Stimulated activated CD4-positive, alpha-beta T cell treated with anti-CD3 and anti-CD28 coated beads, Interleukin-2, amount 100 ng/mL, for 48 hours (primary cell): ENCODE measurements at places on chromosomes 16 and 17.

- DNase-seq = no peak
These were observed 2.2 kb upstream of the TOX3 start for GRCh38 chr16:52549011-52549692.

DNA sequence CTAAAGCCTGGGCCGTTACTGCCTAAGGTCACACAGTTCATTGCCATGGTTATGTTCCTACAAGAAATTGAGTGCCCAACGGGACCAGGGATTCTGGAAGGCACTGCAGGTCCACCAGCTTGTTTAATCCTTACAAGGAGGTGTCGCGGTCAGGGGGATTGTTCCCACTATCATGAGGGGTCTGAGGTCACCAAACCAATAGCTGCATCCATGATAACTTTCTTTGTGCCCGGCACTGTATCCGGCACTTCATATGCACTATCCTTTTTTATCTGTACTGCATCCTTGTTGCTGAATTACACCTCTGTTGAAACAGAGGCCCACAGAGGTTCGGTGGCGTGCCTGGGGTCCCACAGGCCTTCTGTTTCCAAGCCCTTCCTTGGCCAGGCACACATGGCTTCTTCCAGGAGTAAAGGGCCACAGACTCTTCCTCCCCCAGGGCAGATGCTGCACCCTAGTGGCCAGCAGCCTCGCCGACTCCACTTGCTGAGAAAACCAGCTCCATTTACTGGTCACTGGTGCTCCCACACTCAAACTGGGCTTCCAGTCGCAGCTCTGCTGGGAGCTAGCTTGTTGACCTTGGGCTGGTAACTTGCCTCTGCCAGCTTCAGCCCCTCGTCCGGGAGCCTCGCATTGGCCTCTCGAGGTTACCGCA lies 82.0 kb upstream of the PLCG2 start:
- peak; percentile 36 for DNase-seq

- DNase-seq = no peak
These were observed 46.3 kb upstream of the DHX40 start for GRCh38 chr17:59519132-59519531.

DNA sequence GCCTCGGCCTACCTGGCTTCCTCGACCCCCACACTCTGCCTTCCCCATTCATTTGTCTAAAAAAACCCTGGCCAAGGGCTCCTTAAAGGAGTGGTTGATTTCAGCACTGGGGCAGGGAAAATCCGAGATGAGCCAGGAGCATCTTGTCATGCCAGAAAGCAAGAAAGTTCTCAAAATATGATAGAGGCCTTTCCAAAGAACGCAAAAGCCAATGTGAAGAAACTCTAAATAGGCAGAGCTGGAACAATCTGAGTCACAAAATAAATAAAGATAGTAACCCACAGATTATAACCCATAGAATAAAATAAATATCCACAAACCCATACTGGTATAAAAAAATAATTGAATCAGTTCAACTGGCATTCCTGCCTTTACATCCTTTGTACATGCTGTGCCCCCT lies 192.3 kb upstream of the SALL1 start:
- DNase-seq = no peak

- DNase-seq = no peak
These were observed 36.7 kb upstream of the PIK3R6 start for GRCh38 chr17:8904201-8904600.

DNA sequence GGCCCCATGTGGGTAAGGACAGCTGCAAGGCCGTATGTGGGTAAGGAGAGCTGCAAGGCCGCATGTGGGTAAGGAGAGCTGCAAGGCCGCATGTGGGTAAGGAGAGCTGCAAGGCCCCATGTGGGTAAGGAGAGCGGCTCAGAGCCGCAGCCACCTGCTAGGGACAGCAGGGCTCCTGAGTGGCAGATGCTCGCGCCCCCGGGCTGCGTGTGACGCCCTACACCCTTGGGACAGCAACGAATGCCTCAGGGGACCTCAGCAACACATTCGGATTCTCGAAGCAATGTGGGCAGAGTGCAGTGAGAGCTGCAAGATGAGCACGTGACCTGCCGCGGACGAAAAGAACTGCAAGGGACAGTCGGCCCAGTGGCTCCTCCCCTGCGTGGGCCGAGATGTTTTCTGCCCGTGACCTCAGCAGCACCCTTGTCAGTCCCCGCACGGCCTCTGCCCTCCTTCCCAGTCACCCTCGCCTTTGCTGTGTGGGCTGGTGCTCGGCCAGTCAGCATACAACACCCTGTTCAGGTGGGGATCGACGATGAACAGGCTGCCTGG lies 9.6 kb upstream of the SLC38A8 start:
- no peak for DNase-seq

GRCh38 chr17:9944704-9945103 lies 39.6 kb upstream of the RCVRN start:
- DNase-seq = no peak

DNA sequence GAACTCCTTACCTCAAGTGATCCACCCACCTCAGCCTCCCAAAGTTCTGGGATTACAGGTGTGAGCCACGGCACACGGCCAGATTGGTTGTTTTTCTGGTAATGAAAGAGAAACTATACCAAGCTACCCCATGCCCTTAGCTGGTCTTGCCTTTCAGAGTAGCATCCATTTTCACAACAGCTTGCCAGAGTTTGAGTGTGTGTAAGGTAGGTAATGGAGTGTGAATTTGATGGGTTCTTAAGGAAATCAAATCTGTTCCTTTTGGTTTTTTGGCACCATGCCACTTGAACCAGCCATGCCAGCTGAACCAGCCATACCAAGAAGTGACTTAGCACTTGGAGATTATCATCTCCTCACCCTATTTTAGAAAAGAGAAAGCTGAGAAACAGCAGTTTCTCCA lies 5.1 kb downstream of the CALCOCO2 start:
- DNase-seq = no peak

GRCh38 chr16:24070851-24071250 lies 185.3 kb upstream of the CACNG3 start:
- peak; percentile 18 for DNase-seq

DNA sequence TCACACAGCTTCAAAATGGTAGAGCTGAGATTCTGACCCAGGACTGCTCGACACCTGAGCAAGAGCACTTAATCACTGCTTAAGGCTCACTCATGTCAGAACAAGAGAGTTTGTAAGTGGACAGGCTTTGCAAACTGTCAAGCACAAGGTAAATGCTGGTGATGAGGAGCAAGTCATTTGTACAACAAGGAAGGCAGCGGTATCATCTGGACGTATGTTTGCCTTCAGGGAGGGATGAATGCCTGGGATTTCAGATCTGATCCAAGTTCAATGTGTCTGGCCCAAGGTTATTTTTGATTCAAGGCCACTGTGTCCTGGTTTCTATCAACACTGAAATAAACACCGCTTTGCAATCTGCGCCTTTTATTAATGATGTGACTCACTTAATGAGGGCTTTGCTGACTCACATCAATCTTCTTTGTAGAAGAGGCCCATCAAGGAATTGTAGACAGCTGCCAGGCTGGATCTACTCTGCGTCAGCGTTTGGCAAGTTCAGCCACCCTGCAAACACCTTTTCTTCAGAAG lies 174.4 kb upstream of the HS3ST3A1 start:
- DNase-seq = no peak

DNA sequence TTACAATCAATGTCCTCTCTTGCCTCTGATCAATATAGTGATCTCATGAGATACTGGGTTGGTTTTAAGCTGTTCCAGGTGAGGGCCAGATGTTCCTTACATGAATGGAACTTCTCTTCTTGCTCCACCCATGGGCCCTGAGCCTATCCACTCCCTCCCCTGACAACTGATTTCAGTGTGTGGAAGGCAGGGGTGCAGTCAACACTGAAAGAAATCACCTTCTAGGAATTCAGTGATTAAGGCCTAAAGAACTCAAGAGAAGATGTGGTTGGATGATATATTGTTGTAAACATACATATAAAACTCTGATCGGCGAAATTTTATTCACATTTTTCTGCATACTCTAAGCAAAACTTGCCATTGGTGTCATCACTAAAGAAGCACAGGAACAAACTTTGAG lies 6.7 kb upstream of the GOSR2 start:
- DNase-seq = no peak

DNA sequence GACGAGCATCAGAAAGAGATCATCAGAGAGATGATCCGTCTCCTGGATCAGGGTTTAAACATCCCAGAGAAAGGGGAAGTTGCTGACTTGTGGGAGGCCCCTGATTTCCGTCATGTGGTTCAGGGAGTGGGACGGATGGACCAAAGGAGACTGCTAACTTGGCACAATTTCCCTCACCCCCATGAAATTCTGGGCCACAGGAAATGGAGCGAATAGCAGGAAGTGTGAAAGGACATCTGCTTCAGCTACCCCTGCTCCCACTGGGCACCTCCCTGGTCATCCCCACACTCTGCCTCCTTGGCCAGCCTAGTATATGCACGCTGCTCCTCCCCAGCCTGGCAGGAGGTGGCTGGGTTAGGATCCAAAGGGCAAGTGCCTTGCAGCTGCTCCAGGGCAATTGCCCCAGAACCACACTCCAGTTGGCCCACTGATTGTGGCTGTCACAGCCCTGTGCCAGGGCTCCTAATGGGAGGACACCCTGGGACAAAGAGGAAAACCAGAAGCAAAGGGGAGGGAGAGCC lies 1.3 kb downstream of the ARRB2 start:
- DNase-seq = no peak

DNA sequence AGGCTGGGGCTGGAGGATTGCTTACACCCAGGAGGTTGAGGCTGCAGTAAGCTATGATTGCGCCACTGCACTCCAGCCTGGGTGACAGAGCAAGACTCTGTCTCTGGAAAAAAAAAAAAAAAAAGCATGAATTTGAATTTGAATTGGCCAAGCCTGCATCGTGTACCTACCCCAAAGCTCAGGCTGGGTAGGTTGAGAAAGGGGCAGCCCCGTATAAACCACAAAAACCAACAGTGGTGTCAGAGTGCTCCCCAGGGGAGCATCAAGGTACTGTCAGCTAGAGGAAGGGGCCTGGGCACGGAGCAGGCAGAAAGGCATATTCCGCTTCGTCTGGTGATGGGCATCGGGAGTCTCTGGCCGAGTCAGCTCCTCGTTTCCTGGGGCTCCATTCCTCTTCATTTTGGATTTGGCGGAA lies 40.9 kb downstream of the RAP1GAP2 start:
- DNase-seq = peak; percentile 36

DNA sequence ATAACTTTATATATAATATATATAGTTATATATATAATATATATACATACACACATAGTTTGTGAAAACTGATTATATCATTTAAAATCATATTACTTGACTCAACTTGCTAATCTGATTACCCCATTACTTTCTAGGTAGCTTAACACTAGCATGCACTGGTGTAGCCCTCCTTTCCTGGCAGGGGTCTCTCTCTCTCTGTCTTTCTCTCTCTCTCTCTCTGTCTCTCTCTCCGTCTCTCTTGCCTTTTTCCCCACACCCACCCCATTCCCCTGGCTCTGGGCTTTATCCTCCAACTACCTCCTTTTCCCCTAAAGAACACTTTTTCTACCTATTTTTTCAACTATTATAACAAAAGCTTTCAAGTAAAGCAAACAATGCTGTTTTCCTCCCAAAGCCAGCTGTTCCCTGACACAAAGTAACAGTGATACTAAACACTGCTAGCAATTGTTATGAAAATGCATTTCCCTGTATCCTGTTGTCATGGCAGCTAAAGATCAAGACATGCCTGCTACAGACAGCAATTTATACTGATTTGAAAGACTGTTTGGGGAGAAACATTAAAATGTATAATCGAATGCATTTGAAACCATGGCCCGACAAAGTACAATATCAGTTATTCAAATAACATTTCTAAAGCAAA lies 89.4 kb downstream of the CHD9NB start:
- no peak for DNase-seq

DNA sequence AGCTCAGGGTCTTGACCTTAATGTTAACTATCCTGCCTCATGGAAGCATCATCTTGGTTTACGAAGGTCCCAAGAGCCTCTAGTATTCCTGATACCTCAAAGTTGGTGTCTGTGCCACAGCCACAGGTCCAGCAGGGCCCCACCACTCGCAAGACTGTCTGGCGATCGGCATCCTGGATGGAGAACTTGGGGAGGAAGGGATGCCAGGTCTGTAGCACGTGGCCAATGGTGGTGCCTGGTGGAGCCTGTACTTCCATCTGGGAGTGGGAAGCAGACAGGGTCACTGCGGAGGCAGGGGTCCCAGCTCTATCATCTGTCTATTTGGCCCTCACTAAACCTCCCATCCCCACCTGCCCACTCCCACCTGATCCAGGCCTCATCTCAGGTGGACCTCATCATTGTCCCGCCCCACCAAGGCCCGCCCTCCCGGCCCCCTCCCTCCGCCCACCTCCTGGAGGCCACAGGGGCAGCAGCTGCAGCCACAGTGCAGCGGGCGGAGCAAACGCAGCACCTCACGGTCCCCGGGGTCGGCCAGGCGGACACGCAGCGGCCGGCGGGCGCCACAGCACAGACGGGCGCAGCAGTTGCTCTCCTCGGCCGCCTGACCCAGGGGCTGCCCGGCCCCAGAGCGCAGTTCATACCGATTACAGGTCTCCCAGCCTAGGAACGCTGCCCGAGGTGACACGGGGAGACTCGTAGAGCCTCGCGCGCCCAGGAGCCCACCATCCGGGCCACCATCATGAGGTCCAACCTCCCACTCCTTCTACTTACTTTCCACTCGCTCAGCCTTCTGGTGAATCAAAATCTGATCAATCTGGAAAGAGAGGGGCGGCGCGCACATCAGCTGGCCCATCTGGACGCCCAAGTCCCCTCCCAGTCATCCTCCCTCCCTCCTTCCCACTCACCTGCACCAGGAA lies 1.4 kb downstream of the PLSCR3 start:
- no peak for DNase-seq

GRCh38 chr17:31695456-31696090 lies 163.5 kb downstream of the COPRS start:
- DNase-seq = no peak

DNA sequence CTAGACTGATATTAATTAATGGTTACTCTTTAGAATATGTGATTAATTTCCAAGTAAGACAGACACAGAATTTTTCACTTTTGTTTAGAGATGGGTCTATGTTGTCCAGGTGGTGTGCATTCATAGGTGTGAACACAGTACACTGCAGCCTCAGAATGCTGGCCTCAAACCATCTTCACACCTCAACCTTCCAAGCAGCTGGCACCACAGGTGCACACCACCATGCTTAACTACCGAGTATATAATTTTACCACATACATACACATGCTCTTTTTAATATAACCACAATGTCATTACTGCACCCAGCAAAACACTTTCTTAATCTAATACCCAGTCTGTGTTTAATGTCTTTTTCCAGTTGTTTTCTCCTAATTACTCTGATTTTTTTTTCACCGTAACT lies 23.9 kb downstream of the N4BP1 start:
- no peak for DNase-seq

GRCh38 chr17:75895370-75896155 lies 1.2 kb downstream of the TRIM65 start:
- DNase-seq = no peak

- no peak for DNase-seq
These were observed 6.7 kb upstream of the HIGD1B start for GRCh38 chr17:44840936-44841335.
